ENCODE measurements at places on chromosomes 11 and 22.

- DNase-seq = no peak
Observed at GRCh38 chr22:47627556-47628253, 865.3 kb downstream of the TBC1D22A start.

DNA sequence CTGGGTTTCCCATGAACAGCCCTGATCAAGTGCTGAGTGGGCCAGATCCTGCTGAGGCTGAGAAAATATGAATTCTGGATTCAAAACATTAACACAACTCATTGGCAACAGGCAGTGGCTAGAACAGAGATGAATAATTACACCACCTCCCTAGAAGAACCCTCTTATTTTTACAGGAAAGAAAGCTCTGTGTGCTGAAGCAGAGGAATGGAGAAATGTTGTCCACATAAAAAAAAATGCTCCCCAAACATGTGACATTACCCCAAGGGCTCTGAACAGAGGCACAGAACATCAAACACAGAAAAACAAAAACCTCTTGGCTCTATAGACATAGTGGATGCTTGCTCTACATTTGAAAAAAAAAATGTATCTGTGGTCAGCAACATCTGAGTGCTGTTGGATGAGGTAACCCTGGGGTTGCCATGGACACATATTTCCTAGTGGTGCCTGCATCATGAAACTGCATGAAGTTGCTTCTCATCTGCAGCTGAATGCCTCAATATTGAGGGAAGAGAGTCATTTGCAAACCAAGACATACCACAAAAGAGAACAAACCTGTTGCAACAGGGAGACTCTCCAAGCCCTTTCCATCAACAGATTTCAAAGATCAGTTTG is 98.8 kb downstream of the SNX19 start:
- DNase-seq = peak; percentile 86

- no peak for DNase-seq
Observed at GRCh38 chr11:57604296-57605027, 7.0 kb downstream of the SERPING1 start.

DNA sequence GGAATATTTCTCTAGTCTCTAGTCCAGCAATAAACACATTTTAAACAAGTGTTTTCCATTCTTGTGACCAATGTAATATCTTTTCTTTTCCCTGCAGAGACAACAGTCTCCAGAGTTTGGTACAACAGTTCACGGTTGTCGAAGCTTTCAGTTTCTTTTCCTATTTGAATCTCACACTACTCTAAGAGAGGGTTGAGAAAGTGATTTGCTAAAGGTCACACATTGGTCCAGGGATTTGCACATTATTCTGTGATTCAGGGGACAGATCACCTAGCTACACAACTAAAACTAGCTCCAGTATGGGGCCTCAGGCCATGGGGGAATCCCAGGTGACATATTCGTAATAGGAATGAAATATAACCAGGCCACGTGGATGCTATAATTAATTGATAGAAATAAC is 132.5 kb downstream of the HIPK3 start:
- no peak for DNase-seq

DNA sequence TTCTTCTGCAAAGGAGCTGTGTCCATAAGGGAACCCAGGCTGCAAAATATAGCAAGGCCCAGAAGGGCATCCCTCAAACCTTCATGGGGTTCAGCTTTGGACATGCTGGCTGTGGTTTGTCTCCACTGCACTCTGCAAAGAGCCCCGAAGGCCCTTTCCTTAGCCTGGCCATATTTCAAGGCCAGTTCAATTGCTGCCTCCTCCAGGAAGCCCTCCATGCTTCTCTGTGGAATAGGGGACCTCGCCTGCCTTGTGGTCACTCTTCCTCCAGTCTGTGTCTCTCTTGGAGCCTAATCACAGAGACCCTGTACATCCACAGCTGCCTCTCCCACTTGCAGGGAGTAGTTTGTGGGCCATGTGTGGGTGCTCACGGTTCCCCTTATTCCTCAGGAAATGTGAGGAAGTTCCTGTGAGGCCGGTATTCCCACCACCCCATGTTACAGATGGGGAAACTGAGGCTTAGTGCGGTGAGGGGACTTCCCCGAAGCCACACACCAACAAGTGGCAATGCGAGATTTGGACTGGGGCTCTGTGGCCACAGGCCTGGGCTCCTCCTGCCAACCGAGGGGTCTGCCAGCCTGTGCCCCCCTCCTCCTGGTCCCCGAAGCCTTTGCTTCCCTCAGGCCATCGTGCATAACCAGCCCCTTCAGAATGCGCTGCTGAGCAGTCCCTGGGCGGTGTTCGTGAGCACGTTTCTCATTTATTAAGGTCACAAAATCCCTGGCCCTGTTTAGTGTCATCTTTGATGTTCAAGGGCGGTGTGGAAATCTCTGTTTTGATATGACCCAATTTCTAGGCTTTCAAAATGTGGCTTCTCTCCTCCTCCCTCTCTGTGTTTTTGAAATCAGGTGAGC is 65.8 kb downstream of the PARVB start:
- no peak for DNase-seq

- no peak for DNase-seq
Observed at GRCh38 chr11:16412525-16413172, 56.3 kb upstream of the SOX6 start.

DNA sequence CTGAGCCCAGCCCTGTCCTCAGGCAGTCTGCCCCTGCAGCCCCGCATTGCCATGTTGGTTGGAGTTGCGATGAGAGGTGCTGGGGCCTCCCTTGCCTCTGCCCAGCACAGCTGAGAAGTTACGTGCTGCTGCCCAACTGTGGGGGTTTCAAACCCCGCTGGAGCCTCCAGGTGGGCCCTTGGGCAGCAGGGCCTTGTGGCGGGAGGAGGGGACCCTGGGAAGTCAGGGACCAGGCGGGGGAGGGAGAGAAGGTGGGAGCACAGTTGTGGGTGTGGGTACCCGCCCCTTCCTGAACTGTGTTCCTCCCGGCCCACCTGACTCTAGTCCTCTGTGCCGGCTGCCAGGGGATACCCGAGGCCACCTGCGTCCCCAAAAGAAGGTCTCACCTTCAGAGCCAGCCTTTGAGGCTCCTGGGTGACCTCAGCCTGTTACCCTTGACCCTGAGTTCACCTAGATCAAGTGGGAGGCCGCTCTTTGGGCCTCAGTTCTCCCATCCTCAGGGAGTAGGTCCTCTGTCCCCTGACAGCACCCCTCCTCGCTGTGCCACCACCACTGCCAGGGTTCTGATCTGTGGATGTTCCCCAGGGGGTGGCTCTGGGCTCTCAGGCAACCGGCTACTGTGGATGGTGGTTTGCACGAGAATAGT is 7.7 kb upstream of the CCDC188 start:
- DNase-seq = no peak

GRCh38 chr11:55172734-55173415 is 89.1 kb upstream of the TRIM48 start:
- DNase-seq = no peak

GRCh38 chr11:134024420-134025081 is 44.3 kb upstream of the JAM3 start:
- peak; percentile 36 for DNase-seq

DNA sequence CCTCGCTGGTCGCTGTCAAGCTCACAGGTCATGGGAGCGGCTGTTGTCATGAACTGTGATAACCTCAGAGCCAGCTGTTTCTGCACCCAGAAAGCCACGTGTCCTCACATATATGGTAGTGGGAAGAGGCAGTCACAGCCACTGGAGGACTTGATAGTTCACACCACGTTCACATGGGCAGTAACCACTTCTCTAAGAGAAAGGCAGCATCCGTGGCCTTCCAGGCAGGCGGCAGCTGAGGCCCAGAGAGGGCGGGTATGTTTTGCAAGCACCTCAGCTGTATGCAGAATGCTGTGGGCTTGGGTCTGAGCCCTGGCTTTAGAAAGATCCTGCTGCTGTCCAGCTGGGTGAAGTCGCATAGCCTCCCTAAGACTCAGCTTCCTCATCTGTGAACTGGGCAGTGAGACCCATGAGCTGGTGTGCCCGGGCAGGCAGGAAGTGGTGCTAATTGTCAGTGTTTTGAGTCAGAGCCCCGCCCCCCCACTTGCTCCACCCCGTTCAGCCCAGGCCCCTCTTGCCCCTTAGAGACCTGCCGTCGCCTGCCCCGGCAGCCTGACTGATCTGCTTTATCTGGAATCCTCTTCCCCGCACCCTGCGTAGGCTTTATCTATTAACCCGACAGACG is 13.3 kb downstream of the TTC38 start:
- no peak for DNase-seq

- DNase-seq = no peak
Observed at GRCh38 chr11:65086809-65087208, 2.8 kb downstream of the ZFPL1 start.

- DNase-seq = no peak
Observed at GRCh38 chr11:11810764-11811726, 30.7 kb upstream of the USP47 start.

- DNase-seq = no peak
Observed at GRCh38 chr11:99257131-99257530, 236.4 kb downstream of the CNTN5 start.

DNA sequence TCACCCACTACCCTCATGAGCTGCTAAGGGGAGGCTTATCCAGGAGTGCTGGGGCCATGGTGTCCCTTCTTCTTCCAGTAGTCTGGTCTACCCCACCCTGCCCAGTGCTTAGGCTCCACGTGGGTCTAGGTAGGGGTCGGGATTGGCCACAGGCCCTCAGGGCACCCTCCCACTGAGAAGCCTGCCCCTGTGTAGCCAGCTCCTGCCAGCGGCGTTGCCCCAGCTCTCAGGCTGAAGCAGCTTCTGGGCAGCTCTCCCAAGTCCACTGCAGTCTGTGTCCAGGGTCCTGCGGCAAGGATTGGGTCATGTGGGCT is 24.0 kb upstream of the RIC3 start:
- DNase-seq = no peak

DNA sequence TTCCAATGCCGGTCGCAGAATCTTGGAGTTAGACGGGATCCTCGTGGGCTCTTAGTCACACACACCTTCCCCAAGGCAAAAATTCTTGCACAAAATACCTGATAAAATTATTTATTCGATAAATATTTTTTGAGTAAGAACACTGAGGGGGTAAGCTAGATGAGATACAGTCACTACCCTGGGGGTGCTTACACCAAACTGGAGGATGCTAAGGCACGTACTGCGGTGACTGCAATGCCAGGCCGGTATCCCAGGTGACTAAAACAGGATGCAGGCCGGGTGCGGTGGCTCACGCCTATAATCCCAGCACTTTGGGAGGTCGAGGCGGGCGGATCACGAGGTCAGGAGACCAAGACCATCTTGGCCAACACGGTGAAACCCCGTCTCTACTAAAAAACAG is 1.7 kb upstream of the MRTFA start:
- DNase-seq = no peak

DNA sequence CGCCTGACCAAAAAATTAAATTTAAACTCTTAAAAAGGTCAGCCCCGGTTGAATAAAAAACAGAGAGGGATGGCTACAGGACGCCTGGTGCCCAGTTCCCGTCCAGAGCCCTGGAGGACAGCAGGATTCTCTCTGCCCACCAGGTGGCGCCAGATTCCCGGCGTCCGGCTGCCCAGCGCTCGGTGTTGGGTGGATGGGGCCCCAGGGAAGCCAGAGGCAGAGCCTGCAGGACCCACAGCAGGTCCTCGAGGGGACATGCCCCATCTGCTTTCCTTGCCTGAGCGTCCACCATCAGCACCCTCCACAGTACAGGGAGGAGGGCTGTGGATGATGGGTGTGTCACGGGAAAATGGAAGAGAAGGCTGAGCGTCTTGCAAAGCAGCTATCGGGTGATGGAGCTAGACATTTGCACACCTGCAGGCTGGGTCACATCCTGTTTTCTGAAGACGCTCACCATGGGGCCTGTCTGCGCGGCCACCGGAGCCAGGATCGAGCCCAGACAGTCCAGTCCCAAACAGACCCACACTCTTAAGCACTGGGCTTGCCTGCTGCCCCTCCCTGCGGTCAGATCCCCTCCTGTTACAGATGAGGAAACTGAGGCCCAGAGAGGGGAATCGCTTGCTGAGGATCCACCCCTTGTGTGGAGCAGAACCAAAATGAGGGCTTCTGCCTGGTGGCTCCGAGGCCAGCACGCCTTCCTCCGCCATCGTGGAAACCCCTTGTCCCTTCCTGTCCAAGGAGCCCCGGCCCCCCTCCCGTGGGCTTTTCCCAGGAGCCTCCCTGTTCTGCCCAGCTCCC is 18.5 kb upstream of the CBX7 start:
- peak; percentile 52 for DNase-seq

DNA sequence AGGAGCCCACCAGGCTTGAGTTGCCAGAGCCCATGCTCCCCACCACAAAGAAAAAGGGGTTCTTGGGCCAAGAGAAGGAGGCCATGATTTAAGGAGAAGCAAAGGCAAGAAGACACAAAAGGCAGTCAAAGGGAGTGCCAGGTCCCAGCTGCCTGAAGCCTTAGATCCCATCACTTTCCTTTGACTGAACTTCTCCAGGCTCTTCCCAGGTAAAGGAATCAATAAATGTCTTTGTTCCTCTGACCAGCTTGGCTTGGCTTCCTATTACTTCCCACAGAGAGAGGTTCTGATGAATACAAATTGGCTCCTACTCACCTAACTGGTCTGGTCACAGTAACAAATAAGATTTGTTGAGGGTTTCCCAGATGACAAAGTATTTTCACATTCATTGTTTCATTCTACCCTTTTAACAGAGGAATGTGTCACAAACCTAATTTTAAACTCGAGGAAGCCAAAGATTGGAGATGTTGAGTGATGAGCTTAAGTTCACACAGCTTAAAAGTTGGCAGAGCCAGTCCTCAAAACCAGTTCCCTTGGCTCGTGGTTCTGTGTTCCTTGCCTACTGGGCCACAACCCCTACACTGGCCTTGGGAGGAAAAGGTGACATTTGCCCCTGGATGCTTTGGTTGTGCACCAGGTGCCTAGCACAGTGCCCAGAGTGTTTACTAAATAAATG is 96.4 kb upstream of the SESN3 start:
- no peak for DNase-seq

- DNase-seq = no peak
Observed at GRCh38 chr22:45770506-45770905, 98.9 kb downstream of the ATXN10 start.

GRCh38 chr11:35178873-35179272 is 39.9 kb downstream of the CD44 start:
- DNase-seq = peak; percentile 35

DNA sequence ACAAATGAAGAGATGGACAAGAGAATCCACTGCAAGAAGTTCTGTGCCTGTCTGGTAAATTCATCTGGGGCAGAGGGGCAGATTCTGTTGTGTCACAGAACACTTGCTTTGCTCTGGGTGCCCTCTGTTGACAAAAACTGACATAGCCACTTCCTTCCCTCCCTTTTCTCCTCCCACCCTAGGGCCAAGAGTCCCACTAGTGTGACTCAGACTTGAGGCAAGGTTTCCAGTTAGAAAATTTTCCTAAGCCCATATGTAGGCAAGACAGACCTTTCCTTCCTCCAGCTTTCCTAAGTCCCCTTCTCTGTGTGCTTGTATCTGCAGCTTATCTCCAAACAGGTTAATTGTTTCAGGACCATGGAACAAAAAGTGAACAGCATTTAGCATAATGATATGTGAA is 106.8 kb downstream of the RBFOX2 start:
- peak; percentile 90 for DNase-seq

GRCh38 chr11:1157645-1158591 is at the start of gene MUC5AC:
MUC5AC (plus strand) TSS chr11:1157953; CDS start chr11:1158000, 47 bp downstream.
- DNase-seq = no peak

- DNase-seq = no peak
Observed at GRCh38 chr11:65218446-65218845, 36.7 kb downstream of the CAPN1 start.

GRCh38 chr11:86255896-86256295 is 11.3 kb downstream of the EED start:
- no peak for DNase-seq

- DNase-seq = no peak
Observed at GRCh38 chr22:19518635-19519034, 5.6 kb downstream of the CLDN5 start.

GRCh38 chr11:105574974-105575373 is 34.9 kb upstream of the GRIA4 start:
- no peak for DNase-seq

Measured in IMR-90 (cell line).